ENCODE measurements at places on chromosomes 5 and 9.

DNA sequence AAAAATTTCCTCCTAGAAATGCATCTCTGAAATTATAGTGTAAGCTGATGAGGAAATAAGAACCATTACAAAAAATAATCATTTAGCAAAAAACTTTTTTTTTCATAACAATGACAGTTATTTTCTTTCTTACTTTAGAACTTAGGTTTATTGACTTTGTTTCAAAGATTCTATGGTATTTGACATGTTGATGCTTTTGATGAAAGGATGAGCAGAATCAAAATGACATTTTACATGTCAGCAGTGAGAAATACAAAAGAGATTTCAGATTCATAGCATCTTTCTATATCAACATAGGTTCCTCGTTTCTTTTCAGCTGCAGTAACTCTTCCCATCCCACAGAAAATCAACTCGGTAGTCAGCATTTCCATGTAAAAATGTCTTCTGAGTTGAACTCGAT lies 1226.6 kb upstream of the C9orf72 start:
- DNase-seq: no peak

GRCh38 chr5:76041863-76042262 lies 41.3 kb upstream of the SV2C start:
- no peak for DNase-seq

GRCh38 chr9:22053178-22053577 lies 44.1 kb upstream of the CDKN2B start:
- DNase-seq: no peak

GRCh38 chr9:34633851-34634550 lies 3.6 kb downstream of the SIGMAR1 start:
- DNase-seq: peak; percentile 49

DNA sequence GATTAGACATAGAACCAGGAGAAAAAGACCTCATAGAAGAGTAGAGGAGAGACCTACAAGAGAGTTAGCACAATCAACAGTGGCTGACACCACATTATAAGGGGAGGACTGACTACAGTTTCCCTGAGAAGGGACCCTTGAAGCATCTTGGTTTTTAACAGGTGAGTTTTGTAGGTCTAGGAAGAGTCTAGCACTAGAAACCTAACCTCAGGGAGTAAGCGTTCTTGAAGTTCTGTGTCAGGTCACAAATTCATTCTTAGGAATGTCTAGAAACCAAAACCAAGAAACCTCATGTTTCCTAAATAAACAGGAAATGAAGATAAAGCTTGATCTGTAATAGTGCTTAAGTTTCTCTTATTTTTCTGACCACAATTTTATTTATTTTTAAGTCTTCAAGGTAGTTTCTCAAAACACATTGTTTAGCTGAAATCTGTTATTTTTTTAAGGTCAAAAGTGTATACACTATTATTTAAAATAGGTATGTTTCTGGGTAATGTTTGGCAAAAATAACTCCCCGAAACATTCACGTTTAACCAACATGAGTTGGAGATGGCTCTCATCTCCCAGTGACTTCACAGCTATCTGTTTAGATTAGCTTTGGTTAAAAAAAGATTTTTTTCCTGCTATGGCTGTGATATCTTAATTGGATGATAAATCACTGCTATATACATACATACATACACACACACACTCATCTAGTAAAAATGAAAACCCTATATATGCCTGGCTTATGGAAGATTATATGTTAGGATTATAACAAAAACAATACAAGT lies 37.1 kb downstream of the MAP3K1 start:
- no peak for DNase-seq

DNA sequence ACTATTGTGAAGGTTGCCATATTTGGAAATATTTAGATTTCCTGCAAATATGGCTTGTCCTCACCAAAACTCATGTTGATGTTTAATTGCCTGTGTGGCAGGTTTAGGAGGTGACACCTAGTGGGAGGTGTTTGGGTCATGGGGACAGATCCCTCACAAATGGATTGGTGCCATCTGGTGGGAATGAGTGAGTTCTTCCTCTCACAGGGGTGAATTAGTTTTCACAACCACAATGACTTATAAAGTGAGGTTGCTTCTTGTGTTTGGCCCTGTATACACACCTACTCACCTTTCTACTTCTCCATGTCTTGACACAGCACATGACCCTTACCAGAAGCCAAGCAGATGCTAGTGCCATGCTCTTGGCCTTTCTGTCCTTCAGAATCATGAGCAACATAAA lies 41.1 kb downstream of the ISOC1 start:
- no peak for DNase-seq

DNA sequence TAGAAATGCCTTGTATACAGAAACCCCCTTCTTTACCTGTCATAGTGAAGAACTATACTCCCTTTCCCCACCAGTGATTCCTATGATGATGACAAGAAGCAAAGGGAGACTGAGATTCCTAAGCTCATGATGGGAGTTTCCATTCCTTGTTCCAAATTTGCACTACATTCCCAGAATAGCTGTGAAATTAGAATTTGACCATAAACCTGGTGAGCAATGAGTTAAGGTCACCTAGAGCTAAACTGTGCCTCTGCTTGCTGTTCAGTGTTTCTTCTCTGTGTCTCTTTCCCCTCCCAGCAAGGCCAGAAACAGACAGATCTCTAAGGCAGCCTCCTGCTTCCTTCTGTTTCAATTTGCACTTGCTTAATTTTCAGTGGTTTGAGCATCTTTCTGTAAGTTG lies 332.1 kb downstream of the PIK3R1 start:
- DNase-seq: no peak

All from activated CD8-positive, alpha-beta memory T cell treated with anti-CD3 and anti-CD28 coated beads for 4 hours (primary cell).